Right hindlimb (tissue), 1 donor: ENCODE measurements at places on chromosomes 5 and 9.

DNA sequence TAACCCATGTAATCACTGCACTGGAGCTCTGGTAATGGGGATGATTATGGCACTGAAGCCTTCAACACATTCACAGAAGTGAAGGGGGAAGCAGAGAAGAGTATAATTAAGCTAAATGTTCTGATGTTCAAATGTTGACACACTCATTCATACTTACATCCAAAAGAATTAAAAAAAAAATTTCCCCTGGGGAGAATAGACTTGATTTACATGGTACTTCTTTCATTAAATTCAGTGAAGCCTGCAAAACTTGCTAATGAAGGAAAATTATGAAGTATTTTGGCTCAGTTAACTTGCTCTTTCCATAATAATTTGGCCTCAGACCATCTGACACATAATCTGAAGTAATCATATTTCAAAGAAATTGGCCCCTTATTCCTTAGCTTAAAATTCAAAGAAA lies 428.8 kb downstream of the SH3GL2 start:
- no peak for DNase-seq

GRCh38 chr5:2748179-2748860 lies 3.2 kb downstream of the IRX2 start:
- DNase-seq, result no peak

DNA sequence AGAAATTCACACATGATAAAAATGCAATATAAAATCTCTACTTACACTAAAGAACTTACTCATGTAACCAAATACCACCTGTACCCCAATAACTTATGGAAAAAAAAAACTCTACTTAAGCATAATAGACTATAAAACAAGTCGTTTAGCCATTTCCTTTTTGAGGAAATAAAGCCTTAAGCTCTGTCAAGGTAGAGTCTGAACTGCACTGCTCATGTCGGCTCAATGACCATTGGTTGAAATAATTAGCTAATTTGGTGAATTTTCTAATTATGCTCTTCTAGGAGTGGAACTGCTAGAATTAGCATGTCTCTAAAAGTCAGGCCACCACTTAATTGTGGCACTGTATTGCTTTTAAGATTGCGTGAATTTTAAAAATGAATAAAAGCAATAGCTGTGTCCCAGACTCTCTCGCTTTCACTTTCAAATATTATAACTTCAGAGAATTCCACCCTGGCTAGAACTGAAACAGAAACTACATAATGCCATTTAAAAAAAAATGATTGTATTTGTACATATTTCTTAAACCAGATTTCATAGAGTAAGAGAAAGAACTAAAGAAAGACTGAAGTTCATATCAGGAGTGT lies 113.0 kb upstream of the PCA3 start:
- no peak for DNase-seq

DNA sequence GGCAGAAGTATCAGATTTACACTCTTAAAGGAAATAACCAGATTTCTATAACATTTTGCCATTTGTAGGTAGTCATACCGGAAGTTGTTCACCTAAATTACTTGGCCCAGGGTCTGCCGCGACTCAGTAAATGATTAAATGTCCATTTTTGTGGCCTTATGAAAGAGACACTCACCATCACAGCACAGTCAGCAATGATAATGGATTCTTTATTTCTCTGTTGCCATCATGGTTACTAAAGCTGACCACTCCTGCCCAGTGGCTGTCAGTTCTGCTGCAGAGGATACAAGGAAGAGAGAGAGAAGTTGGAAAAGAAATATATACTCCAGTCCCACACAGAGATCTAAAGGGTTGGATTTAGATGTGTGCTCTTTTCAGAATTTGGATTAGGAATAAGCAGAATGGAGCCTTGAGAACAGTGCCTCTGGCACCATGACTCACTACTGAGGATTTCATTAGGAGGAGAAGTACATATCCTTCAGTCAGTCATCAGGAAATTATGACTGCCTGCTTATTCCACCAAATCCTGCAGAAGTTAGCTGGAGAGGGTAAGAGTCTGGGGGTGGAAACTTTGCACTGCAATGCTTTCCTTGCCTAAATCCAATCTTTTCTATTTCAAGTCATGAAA lies 72.8 kb upstream of the EFNA5 start:
- DNase-seq, result no peak

GRCh38 chr9:129070696-129071525 lies 10.0 kb upstream of the DOLPP1 start:
- no peak for DNase-seq

- peak; percentile 75 for DNase-seq
Measured at GRCh38 chr5:56358703-56359681, 125.9 kb upstream of the ANKRD55 start.

DNA sequence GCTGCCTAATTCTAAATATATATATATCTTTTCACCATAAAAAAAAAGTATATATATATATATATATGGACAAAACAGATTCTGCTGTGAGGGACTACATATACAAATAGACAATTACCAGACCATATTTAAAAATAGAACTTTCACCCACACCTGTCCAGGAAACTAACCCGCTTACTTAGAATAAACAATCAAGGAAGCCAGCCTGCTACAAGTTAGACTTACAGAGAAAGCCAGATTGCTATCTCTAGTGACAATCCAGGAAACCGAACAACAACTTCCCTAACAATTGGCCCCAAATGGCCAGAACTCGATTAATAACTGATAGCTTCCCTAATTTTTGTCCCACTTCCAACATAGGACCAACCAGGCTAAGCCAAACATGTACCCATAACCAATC lies 5.9 kb downstream of the GLDC start:
- no peak for DNase-seq

GRCh38 chr5:16937503-16938161 lies 1.5 kb upstream of the MYO10 start:
- no peak for DNase-seq

DNA sequence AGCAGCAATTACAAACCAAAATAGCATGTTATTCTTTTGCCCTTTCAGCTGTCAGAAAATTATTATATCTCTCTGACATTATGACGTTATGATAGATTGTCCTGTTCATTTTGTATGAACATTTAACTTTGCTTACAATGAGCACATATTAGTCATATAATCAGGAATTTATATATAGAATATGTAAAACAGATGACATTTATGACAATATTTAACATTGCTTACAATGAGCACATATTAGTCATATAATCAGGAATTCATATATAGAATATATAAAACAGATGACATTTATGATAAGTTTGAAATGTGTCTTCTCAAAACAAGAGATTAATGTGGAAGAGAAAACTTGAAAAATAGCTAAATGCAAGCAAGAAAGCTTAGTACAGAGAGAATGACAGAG lies 1180.2 kb downstream of the CDH12 start:
- no peak for DNase-seq

GRCh38 chr5:27318701-27319100 lies 280.3 kb upstream of the CDH9 start:
- DNase-seq, result no peak

- DNase-seq, result no peak
Measured at GRCh38 chr5:142222866-142223558, 101.8 kb downstream of the SPRY4 start.

DNA sequence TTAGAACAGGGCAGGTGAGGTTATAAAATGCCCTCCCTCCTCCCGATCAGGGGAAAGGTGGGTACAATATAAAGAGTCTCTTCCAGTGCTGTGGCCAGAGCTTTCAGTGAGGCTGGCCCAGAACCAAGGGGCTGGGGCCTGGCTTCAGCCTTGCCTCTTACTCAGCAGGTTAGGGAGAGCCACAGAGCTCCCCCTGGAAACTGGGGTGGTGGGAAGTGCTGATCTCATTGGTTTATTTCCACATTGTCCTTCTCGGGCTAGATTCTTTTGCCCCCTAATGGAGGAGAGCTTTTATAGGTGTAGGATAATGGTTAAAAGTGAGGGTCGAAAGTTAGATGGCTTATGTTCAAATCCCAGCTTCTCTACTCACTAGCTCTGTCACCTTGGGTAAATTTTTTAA lies 186.7 kb upstream of the TBC1D2 start:
- DNase-seq, result no peak

- DNase-seq, result no peak
Measured at GRCh38 chr5:138762110-138762509, 8.9 kb downstream of the CTNNA1 start.

DNA sequence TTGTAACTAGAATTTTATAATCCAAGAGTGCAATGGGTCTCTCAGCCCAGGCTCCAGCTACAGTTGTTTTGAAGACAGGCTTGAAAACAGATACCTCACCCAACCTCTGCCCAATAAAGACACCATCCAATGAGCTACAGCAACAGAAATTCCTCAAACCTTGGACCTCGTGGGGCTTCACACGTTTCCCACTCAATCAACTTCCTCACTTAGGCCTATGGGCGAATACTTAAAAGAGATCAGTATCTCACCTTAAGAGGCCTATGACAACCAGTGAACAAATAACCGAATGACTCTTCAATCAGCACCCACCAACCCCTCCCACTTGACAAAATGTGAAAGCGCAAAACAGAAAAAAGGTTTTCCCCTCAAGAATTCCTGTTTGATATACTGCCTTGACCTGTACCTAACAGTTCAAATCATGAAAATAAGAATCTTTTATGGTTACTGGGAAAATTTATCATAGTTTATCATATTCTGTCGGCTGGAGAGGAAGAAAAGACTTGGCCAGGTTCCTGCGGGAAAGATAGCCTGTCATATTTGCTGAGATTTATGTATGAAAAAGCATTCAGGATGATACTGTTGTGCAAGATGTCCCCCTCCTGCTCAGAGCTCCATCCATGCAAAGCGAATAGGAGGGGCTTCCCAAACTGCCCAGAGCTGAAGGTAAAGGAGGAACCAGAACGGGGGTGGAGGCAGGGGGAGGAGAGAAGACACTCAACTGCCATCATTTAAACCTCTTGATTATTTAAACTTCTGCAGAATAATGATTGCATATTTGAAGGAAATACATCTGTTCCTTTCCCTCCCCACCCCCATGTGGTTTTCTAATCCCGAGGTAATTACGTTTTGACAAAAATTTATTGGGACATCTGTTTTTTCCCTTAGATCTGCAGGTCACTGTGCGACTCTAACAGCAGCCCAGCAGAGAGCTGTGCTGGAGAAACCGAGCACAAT lies 256.3 kb downstream of the NFIB start:
- no peak for DNase-seq

GRCh38 chr5:81893961-81894360 lies 77.9 kb upstream of the ATG10 start:
- no peak for DNase-seq

GRCh38 chr9:116504081-116504480 lies 183.0 kb upstream of the TRIM32 start:
- no peak for DNase-seq

DNA sequence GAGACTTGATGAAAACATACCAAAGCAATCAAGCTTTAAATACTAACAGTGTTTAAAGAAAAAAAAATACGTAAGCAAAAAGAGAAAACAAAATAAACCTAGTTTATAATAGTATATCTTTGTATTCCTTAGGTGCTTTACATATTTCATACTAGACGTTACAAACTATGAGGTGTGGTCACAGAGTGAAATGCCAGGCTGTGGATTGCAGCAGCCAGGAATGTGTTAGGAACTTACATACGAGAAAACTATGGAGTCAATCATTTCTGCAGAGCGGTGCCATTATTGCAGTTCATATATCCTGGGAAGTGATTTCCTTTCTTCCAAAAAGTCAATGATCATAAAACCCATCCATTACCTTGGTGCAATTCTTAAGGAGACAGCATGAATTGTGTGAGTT lies 443.6 kb upstream of the GRAMD2B start:
- DNase-seq, result no peak

DNA sequence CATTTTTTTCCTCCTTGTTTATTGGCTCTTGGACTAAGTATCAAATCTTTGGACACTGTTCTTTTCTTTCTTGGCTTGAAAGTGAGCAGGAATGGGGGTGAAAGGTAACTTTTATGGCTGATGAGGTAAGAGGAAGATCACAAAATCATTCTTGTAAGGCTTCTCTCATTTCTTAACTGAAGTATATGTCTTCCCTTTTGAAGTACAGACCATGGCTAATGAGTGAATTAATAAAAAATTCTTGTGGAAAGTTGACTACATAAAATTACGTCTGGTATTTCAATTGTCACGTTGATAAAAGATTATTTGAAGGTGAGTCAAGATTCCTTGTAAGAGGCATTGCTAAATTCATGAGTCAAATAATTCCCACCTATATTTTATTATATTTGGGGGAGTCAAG lies 25.1 kb downstream of the VCAN start:
- no peak for DNase-seq

GRCh38 chr5:179558932-179559283 lies 8.6 kb downstream of the RUFY1 start:
- DNase-seq, result peak; percentile 47

DNA sequence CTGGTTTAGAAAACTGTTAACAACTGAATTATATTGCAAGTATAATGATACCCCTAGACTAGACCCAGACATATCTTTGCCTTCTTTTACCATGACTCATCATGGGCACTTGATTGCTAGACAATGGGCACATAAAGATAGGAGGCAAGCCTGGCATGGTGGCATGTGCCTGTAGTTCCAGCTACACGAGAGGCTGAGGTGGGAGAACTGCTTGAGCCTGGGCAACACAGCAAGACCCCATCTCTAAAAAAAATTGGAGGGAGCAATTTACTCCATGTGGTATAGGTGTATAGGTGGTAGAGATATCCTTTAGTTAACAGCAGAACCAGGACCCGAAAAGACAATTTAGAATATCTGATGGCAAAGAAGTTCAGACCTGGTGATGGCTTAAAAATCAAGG lies 51.6 kb downstream of the ELOVL7 start:
- no peak for DNase-seq

- DNase-seq, result no peak
Measured at GRCh38 chr9:72305707-72306106, 59.3 kb downstream of the ZFAND5 start.

GRCh38 chr5:60445921-60446320 lies 254.0 kb downstream of the DEPDC1B start:
- no peak for DNase-seq

GRCh38 chr5:154771383-154771901 lies 16.3 kb downstream of the LARP1 start:
- peak; percentile 85 for DNase-seq

- no peak for DNase-seq
Measured at GRCh38 chr5:80417973-80418372, 10.1 kb downstream of the ZFYVE16 start.

GRCh38 chr5:1118738-1119137 lies 6.9 kb upstream of the SLC12A7 start:
- DNase-seq, result no peak

GRCh38 chr5:143494162-143494561 lies 90.7 kb upstream of the NR3C1 start:
- DNase-seq, result no peak

DNA sequence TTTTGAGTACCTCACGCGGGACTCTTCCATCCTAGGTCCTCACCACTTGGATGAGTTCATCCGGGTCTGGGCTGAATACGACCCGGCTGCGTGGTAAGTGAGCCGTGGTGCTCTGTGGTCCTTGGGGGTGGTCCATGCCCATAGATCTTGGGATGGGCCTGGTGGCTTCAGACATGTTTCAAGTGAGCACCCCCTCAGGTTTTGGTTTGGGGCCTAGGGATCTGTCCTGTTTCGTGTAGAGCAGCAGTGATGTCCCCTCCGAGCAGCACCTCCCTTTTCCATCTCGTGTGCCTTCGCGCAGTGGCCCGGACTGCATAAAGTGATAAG lies 218.9 kb downstream of the CACNA1B start:
- no peak for DNase-seq

GRCh38 chr9:18061332-18061731 lies 412.6 kb upstream of the ADAMTSL1 start:
- no peak for DNase-seq
